ENCODE measurements at places on chromosomes 5 and 9.

DNA sequence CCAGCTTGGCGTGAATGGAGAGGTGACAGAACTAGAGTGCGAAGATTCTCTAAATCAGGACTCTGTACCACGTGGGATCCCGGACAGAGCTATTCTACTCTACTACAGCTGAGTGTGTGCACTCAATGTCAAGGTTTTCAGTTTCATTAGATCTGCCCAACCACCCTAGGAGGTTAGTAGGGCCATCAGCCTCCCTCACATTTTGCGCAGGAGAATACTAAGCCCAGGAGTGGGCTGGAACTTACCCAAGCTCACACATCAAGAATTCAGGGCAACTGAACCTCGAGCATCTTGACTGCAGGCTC lies 68.3 kb upstream of the TBC1D2 start:
- no peak for DNase-seq

DNA sequence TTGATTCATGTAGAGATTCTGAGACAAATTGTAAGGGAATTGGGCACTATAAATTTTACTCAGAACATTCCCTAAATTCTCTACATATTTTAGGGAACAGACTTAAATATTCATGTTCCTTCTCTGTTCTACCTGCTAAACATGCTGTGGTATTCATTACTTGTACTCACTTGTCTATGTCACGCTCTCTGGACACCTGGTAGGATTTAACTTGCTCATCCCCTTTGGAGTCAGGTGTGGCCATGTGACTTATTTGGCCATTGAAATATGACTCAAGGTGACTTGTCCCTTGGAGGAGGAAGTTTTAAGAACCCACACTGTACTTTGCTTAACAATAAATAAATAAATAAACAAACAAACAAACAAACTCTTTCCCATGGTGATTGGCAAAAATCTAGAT lies 2258.8 kb upstream of the WWC1 start:
- no peak for DNase-seq

GRCh38 chr9:121253821-121254501 lies 14.0 kb upstream of the GSN start:
- no peak for DNase-seq

DNA sequence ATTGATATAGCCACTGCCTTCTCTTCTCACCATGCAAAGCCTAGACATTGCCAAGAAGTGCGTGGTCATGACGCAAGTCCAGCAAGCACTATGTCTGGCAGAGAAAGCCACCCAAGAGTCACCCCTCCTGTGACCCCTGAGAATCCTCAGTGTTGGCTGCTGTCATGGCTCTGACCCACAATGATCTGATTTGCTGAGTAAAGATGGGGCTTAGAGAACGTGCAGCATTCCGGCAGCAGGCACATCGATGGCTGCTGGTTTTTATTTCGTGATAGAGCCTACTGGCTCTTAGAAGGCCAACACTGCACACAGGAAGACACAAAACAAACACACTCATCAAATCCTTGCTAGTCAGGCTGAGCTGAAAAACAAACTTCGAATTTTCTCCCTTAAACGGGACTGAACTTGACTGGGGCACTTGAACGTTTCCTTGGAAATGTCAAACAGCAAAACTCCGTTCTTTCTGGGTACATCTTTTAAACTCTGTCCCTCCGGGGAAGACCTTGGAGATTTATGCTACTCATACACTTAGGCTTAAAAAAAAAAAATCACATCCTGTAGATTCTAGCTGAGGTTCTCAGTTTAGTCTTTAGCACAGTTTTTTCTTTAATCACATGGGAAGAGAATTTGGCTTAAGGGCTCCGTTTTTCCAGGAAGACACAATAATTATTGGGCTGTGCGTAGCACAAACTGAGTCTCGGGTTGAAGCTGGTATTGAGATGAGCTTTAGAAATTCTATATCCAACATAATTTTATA lies 88.2 kb upstream of the BASP1 start:
- DNase-seq: no peak

DNA sequence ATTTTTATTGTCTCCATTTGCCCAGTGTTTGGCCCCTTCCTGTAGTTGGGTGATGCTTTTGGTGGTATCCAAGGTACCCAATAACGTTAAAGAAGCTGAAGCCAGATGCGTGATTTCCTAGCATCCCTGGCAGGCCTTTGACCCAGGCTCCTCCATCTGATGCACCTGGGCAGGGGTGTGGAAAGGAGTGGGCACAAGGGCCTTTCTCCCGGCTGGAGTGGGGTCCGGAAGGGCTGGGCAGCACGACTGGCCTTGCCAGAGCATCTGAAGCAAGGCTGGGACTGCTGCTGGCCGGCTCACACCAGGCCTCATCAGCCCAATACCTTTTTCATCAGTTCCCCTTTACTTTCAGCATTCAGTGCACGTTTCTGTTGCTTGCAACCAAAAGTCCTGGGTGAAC lies 220.2 kb downstream of the FANCC start:
- DNase-seq: no peak

All from activated T-cell treated with anti-CD3 and anti-CD28 coated beads for 48 hours (primary cell).